Motor neuron (in vitro differentiated cells): ENCODE measurements at places on chromosomes 7 and 10. TPM values are rescaled to one million over a fixed set of nuclear protein-coding genes. Genes with fewer than 3 reads are reported as not detected.

The AKR1C1 gene
- total RNA-seq: 24.4 and 26.3 TPM in 2 replicates

GRCh38 chr10:44980309-44981171 lies 1.9 kb upstream of the DEPP1 start:
- no peak for ATAC-seq

The HNRNPF gene
- total RNA-seq: 121 and 132 TPM in 2 replicates

GRCh38 chr10:117249493-117250093 lies 8.7 kb downstream of the SLC18A2 start:
- ATAC-seq: no peak

- ATAC-seq: peak; percentile 16
Measured at GRCh38 chr10:126570621-126571602, 99.6 kb downstream of the C10orf90 start.

DNA sequence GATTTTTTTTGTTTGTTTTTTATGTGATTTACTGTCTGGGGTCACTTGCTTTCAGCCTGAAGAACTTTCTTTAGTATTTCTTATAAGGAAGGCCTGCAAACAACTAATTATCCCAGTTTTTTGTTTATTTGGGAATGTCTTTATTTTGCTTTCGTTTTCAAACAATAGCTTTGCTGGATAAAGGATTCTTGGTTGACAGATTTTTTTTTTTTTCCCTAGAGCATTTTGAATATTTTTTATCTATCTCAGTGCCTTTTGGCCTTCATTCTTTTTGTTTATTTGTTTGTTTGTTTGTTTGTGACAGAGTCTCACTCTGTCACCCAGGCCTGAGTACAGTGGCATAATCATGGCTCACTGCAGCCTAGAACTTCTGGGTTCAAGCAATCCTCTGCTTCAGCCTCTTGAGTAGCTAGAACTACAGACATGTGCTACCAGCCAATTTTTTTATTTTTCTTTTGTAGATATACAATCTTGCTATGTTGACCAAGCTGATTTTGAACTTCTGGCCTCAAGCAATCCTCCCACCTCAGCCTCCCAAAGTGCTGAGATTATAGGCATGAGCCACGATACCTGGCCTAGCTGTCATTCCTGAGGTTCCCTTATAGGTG lies 46.3 kb upstream of the FZD9 start:
- ATAC-seq: no peak

DNA sequence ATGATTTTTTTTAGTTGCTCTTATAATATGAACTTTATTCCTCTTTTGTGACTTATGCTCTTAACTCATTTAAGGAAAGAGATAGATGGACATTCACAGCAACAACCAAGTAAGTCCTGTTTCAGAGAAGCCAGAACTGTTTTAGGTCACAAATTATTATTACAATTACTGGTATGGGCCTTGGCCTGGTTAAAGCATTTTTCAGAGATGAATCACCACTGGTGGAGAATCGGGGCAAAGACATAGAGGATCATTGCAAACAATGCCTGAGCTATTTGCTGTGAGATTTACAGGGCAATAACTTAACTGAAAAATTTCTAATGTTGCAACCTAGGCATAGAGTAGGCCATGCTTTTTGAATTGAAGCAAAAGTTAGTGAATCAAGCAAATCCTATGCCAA lies 138.0 kb upstream of the YAE1 start:
- ATAC-seq: no peak

DNA sequence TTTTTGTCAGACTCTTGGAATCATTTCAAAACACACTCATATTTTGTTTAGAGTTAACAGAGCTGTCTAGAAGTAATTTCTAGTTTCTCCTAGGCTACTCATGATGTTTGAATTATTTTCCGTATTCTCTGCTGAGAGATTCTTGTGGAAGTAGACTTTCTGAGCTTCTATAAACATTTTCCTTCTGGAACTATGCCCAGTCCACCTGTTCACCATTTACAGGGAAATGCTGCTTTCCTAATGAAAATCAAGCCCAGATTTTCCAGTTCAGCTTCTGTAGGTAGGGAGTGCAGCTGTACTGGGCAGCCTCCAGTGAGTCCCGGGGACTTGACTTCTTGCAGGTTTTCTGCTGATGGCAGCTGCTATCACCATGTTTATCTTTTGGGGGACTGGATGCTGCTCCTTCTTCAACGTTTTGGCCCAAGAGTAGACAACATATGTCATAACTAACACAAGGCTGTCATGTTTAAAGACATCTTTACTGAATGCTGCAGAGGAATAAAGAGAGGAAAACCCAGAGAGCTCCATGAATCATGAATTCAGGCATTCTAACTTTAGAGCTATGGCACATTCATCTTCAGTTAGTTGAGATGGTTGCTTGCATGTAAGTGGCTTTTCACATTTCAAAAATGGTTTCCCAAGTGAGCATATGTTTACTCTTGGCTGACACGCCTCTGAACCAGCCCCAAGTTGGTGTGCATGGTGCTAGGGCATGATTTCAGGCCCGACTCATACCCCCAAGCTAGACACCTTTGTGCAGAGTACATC lies 85.6 kb downstream of the SDK1 start:
- no peak for ATAC-seq

- ATAC-seq: no peak
Measured at GRCh38 chr7:87110778-87111177, 41.5 kb upstream of the DMTF1 start.

- ATAC-seq: peak; percentile 9
Measured at GRCh38 chr7:74400420-74401136, 53.1 kb upstream of the GTF2IRD1 start.
